CD8-positive, alpha-beta memory T cell (primary cell): ENCODE measurements at places on chromosomes 3 and 15. TPM values are rescaled to one million over a fixed set of nuclear protein-coding genes. Genes with fewer than 3 reads are reported as not detected.
A peak's percentile ranks its signal among the peaks of the same experiment; 100 is the strongest.

Gene KLF15
- total RNA-seq, result 0.11 TPM

Gene SYNPR
- total RNA-seq, result not detected

DNA sequence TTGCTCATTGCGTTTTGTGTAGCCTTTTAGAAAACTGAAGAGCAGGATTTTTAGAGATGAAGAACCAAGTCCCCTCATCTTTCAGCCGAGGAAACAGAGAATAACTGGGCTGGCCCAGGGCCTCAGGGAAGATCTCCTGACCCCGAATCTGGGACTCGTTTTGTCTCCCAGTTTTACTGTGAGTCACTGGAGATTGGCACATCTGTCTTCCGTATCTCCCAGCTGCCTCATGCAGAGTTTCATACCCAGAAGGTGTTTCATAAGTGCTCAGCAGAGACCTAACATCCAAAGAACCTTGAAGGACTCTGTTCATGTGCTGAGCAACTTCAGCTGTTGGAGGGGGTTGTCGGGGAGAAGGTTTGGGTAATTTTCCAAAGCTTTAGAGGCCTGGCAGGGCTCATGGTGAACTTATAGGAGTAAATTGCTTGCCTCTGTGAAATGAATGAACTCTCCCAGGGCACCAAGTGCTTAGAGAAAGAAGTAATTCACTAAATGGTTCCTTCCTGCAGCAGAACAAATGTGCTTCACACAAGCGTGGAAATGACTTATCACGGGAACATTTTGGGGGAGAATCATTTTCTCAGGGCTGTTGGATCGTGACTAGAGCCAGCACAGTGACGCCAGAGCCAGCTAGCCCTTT lies 121.4 kb downstream of the FAM43A start:
- DNase-seq, result no peak
- no peak overlapping the region for H3K4me3 ChIP-seq
- no peaks in the 10 kb centered on the region for H3K4me1 ChIP-seq
- no peaks in the 10 kb centered on the region for H3K36me3 ChIP-seq

- H3K27ac ChIP-seq, result no peak overlapping the region
- DNase-seq, result peak; percentile 55
- H3K36me3 ChIP-seq, result no peaks in the 10 kb centered on the region
- no peaks in the 10 kb centered on the region for H3K27me3 ChIP-seq
- no peak overlapping the region for H3K4me3 ChIP-seq
- H3K4me1 ChIP-seq, result no peaks in the 10 kb centered on the region
Observed at GRCh38 chr3:10945683-10946287, 46.8 kb upstream of the SLC6A1 start.

DNA sequence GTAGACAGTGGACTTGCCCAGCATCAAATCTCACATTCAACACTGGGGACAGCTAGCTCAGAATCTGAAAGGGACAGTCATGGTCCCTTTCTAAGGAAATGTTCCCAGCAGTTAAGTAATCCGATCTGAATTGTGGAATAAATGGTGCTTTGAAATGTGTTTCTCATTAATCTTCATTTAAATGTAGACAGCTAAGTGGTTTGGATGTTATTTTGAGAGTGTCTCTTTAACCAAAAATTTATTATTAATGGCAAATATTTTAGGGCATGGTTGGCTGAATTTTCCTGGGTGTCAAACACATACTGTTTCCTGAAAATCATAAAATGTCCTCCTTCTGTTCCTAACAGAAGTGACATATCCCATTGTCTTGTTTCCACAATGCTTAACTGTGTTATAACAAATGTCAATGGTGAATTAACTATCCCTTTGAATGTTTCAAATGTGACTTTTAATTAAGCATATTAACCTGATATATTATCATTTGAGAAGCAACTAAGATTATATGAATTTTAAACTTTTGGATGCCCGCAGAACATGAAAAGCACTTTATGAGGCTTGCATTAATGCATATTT lies 210.8 kb downstream of the CHST2 start:
- H3K27me3 ChIP-seq, result no peaks in the 10 kb centered on the region
- H3K4me3 ChIP-seq, result no peak overlapping the region
- H3K36me3 ChIP-seq, result no peaks in the 10 kb centered on the region
- H3K4me1 ChIP-seq, result peaks cover 11% of the 10 kb centered on the region
- no peak for DNase-seq

DNA sequence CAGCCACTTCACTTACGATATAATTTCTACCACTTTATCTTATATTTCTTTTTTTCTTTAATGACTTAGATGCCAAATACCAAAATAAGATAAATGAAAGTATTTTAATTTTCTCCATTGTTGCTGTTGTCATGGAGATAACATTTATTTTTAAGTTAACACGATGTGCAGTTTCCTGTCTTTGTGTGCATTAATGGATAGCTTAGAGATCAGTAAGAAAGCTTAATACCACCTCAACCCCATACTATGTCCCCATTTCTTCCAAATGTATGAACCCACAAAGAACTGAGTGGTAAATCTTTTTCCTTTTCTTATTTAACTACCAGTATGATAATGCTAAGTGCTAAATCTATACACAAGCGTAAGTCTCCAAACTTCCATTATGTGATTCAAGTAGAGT lies 17.1 kb downstream of the PCNP start:
- peaks cover 19% of the 10 kb centered on the region for H3K36me3 ChIP-seq
- no peaks in the 10 kb centered on the region for H3K4me1 ChIP-seq
- DNase-seq, result no peak
- no peak overlapping the region for H3K4me3 ChIP-seq
- H3K27me3 ChIP-seq, result no peaks in the 10 kb centered on the region

GRCh38 chr3:42265059-42265991 lies 660 bp downstream of the CCK start:
- no peak overlapping the region for H3K4me3 ChIP-seq
- no peaks in the 10 kb centered on the region for H3K36me3 ChIP-seq
- H3K27me3 ChIP-seq, result peaks cover 23% of the 10 kb centered on the region
- no peaks in the 10 kb centered on the region for H3K4me1 ChIP-seq
- H3K27ac ChIP-seq, result no peak overlapping the region

GRCh38 chr3:72379500-72380187 lies 468.6 kb downstream of the SHQ1 start:
- H3K4me1 ChIP-seq, result peaks cover 20% of the 10 kb centered on the region
- no peak overlapping the region for H3K27ac ChIP-seq
- no peaks in the 10 kb centered on the region for H3K27me3 ChIP-seq
- peaks cover 4% of the 10 kb centered on the region for H3K36me3 ChIP-seq
- H3K4me3 ChIP-seq, result no peak overlapping the region

GRCh38 chr3:180679178-180680096 lies at the start of gene CCDC39:
CCDC39 (minus strand) TSS chr3:180679489; CDS start chr3:180679380, 109 bp downstream.
- H3K27me3 ChIP-seq, result peaks cover 11% of the 10 kb centered on the region
- H3K36me3 ChIP-seq, result no peaks in the 10 kb centered on the region
- H3K4me3 ChIP-seq, result peak within 1 kb of the TSS; percentile 48
- H3K4me1 ChIP-seq, result peaks cover 8% of the 10 kb centered on the region
- H3K27ac ChIP-seq, result no peak within 1 kb of the TSS

- H3K4me3 ChIP-seq, result no peak overlapping the region
- DNase-seq, result no peak
- H3K4me1 ChIP-seq, result no peaks in the 10 kb centered on the region
- no peak overlapping the region for H3K27ac ChIP-seq
- no peaks in the 10 kb centered on the region for H3K36me3 ChIP-seq
Observed at GRCh38 chr3:100641471-100642032, 32.2 kb downstream of the ADGRG7 start.

DNA sequence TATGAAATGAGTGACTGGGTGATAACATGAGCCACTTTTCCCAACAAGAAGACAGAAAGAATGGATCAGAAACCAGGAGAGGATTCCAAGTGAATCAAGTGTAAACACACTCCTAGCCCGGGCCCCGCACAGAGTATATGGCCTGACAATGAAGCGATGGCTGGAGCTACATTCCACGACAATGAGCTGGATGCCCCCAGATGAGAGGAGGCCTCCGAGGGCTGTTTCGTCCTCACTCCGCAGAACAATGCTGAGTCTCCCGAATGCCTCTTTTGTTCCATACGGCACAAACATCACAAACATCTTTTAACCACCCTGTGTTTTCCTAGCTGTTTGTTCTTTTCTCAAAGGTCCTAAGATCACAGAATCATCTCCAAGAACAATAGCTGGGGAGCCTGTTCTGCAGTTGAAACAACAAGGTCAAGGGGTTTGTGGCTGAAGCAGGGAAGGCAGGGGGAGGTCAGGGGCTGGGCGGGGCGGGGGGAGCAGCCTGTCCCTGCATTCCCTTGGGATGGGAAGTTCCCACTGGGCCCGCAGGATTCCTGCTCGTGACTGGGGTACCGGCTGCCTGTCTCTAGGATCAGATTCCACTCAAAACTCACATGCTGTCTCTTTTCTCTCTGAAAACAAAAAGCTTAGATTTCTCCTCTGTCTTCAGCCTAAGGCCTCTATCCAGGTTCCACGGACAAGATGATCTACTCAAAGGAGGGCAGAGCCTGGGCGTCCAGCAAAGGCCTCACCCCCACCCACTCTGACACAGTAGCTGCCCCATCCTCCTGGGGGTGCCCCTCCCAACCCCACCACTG lies 151.3 kb downstream of the XXYLT1 start:
- H3K36me3 ChIP-seq, result no peaks in the 10 kb centered on the region
- DNase-seq, result no peak
- H3K4me1 ChIP-seq, result peaks cover 5% of the 10 kb centered on the region
- H3K27ac ChIP-seq, result no peak overlapping the region
- no peak overlapping the region for H3K4me3 ChIP-seq

DNA sequence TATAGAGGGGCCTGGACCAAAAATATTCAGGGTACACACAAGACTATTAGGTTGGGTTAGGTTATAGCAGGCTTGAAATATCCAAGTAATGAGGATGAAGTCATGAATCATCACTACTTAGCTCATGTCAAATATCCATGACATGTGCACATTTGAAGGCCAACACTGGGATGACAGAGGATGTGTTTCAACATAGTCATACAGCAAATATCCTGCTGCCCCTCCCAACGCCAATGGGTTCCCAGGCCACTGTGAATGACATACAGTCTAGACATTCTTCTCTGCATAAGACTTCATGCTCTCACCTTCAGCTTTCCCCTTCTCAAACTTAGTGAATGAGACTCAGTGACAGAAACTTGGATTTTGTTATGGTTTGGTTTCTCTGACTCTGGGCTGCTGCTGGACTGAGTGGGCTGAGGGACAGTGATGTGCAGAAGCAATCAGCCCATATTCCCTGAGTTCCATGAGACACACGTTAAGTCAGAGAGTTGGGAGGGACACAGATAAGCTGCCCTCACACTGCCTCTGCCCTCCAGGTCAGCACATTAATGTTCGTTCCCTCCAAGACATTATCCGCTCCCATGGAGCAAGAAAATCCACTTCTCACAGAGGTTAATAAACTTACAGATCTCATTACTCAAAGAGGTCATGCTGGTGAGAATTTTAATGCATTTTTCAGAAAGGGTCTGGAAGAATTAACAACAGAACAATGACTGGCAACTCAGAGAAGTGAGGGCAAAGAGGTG lies 15.4 kb downstream of the HOMER2 start:
- H3K27me3 ChIP-seq, result no peaks in the 10 kb centered on the region
- no peaks in the 10 kb centered on the region for H3K36me3 ChIP-seq
- H3K27ac ChIP-seq, result no peak overlapping the region
- H3K4me3 ChIP-seq, result no peak overlapping the region

DNA sequence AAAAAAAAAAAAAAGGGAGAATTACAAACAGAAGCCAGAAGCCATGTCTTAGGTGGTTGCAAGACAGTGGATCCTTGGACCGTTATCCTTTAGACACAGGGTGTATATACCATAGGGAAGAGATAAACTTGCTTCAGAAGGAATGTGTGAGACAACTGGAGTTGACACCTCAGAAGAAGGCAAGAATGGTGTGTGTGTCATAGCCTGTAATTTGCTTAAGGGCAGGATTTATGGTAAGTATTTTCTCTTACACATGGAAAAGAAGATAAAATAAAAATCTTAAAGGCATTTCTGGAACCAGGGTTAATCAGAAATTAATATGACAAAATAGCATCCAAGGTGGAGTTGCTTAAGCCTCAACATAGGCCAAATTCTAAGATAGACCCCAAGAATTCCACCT lies 19.3 kb upstream of the DNAJC19 start:
- no peaks in the 10 kb centered on the region for H3K27me3 ChIP-seq
- H3K36me3 ChIP-seq, result no peaks in the 10 kb centered on the region
- H3K4me3 ChIP-seq, result no peak overlapping the region
- H3K4me1 ChIP-seq, result no peaks in the 10 kb centered on the region
- no peak for DNase-seq
- H3K27ac ChIP-seq, result no peak overlapping the region

DNA sequence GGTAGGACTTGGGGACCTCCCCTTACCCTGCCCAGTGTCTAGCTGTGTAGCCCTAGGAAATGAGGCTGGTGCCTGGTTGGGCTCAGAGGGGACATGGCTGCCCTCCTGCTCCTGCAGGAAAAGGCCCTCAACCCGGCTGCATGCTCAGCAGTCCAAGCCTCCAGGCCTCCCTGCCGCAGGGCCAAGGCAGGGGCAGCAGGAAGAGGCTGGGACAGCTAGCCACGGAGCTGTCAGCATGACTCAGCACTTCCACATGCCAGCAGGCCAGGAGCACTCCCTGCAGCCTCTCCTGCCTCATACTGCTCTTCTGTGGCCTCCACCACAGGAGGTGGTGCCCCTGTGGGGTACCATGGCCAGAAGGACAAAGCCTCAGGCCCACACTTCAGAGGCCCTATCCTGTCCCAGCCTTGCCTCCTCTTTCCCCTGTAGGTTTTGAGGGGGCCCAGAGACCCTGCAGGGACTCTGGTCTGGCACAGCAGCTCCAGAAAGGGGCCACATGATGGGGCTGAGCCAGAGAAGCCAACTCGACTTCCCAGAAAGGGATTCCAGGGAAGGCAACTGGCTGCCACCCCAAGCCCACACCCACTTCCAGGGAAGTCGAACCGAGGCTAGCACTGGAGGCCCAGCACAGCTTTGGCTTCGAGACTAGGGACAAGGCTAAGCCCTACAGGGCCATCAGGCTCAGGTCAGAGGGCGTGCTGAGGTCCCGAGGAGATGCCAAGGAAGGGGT lies 19.5 kb downstream of the TKT start:
- H3K4me3 ChIP-seq, result no peak overlapping the region
- DNase-seq, result no peak
- H3K36me3 ChIP-seq, result peaks cover 28% of the 10 kb centered on the region
- H3K27me3 ChIP-seq, result no peaks in the 10 kb centered on the region
- peak overlapping the region; percentile 31 for H3K27ac ChIP-seq
